ENCODE measurements at places on chromosomes 1 and 21.

GRCh38 chr1:241586905-241587512, 53.2 kb downstream of the CHML start:
- DNase-seq = no peak

DNA sequence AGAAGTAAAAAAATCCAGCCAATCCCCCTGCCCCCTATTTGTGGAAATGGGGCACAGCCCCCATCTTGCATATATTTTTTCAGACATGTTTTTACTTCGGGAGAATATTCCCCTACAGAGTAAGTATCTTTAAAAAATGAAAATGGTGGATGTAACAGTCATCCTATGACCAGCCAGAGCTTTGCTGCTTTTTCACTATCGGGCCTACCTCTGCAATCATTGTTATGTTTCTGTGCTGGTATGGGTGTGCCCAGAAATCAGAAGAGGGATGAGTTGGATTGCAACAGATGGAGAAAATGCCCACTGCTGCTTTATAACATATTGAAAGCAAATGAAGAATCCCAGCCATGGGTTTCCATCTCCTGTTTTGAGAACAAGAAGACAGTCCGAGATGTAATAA, 2.9 kb downstream of the CD247 start:
- DNase-seq = no peak

DNA sequence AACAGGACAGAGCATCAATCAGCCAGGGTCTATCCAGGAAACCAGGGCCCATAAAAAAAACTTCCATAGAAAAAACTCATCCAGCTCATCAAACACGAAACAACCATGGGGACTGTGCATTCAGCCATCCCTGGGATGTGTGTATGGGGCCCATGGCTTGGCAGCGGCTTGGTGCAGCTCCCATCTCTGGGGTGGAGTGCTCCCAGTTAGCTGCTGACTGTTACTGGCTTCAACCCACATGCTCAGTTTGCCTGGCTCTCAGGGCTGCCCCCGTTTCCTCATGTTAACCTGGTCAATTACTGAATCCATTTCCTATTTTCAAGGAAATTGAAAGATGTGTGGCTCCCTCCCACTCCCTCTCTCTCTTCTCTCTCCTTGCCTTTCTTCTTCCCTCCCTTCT, 37.3 kb upstream of the STUM start:
- no peak for DNase-seq

DNA sequence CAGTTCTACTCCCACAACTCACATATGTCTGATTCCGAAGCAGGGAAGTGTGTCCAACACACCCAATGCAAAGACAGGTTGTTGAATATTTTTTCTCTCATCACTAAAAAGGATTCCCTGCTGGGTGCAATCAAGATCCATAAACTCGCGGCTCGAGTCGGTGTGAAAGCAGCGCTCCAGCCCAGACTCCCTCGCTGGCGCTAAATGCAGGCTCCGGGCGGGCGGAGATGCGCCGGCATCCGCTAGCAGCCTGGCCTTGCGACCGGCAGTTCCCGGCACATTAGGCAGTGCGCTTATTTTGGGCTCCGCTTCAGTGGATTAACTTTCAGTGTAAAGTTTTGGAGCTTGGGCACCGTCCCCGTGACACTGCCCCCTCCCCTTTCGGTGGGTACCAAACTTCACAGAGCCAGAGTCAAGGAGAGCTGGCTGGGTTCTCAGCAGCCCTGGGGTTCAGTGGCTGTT, 87.7 kb upstream of the POU3F1 start:
- no peak for DNase-seq

GRCh38 chr1:195738966-195739650, 869.1 kb downstream of the KCNT2 start:
- no peak for DNase-seq

DNA sequence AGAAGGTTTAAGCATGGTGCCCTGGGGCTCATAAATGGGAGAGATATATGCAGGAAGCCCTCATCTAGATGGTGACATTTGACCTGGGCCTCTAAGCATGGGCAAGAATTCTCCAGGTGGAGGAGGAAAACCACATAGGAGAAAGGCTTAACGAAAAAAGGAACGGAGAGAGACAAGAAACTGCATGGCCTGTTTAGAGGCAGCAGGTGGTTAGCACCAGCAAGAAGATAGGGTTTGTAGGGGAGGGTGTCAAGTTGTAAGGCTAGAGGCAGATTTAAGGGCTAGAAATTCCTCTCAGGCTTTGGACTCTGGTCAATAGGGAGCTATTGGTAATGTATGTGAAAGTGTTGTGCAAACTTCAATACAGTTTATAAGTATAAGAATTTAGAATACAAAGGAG, 8.2 kb upstream of the MAPKAPK2 start:
- DNase-seq = no peak

GRCh38 chr1:197066719-197067456, at the start of gene F13B:
TSS of gene F13B (minus strand) at chr1:197067260. CDS start at chr1:197067223, 37 bp downstream.
- DNase-seq = no peak

DNA sequence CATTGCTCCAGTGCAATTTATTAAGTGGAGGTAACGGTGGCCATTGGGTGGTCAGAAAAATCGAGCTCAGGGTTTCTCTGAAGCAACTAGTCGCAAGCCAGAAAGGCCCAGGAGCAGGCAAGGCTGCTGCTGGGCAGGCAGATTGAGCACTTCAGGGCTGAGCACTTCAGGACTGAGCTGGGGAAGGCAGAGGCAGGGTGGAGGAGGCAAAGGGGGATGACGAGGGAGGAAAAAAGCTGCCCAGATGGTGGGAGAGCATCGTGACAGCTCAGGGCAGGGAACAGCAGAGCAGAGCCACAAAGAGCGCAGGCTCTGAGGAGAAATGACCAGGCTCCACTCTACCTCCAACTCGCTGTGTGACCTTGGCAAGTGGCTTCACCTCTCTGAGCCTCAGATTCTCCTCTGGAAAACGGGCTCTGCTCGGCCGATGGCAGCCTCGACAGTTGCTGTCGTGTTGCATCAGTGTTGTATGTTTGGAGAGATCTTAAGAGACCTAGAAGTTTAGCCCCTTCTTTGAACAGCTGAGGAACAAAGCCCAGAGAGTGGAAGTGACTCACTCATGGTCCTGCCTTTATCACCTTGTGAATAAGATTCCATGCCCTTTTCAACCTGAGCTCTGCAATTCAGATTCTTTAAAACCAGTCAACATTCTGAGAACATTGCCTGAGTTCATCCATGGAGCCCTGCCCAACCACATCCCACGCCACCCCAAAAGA, 141.4 kb downstream of the SYF2 start:
- DNase-seq = no peak

DNA sequence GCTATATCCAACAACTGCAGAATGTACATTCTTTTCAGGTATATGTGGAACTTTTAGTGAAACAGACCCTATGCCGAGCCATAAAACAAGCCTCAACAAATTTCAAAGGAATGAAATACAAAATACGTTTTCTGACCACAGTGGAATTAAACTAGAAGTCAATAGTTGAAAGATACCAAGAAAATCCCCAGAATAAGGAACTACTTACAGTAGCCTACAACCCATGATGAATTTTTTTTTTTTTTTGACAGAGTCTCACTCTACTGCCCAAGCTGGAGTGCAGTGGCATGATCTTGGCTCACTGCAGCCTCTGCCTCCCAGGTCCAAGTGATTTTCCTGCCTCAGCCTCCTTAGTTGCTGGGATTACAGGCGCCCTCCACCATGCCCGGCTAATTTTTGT, 83.4 kb downstream of the RUNX3 start:
- DNase-seq = no peak

- no peak for DNase-seq
Observed at GRCh38 chr1:99216956-99217355, 47.3 kb upstream of the PLPPR4 start.

DNA sequence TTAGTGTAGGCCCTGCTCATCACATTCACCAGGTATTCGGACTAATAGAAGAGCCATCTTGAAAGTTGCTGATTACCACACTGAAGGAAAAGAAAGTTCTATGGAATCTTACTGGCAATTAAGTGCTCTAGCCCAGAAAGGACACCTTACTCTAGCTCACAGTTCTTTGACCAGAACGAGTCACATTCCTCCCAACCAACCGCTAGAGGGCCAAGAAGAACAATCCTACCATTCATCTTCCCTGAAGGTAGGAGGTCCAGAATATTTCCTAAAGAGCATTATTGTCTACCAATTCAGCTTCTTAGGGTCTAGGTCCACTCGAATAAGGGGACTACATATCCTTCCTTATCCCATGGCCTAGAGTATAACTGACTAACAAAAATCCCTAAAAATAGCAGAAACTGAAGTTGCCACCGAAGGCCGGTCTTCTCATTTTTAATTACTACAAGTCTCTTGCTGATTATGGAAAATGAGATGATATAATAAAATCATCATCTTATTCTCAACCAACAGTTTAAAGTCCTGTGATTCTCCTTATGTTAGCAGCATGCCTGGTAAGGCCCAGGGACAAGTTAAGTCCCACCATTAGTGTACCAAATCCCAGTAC, 2.7 kb upstream of the FMO1 start:
- DNase-seq = peak; percentile 36

DNA sequence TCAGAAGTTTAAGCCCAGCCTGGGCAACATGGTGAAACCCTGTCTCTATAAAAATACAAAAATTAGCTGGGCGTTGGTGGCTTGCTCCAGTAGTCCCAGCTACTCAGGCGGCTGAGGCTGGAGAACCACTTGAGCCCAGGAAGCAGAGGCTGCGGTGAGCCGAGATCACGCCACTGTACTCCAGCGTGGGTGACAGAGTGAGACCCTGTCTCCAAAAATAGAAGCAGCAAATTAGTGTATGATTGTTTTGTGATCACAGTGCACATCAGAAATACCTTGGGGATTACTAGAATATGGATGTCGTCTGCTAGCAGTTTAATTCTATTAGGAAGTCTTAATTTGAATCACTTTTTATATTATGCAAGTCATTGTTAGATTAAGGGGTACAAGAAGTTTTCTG, 59.0 kb downstream of the ZBTB17 start:
- DNase-seq = peak; percentile 10

GRCh38 chr1:9701665-9702064, 50.1 kb downstream of the PIK3CD start:
- DNase-seq = no peak

GRCh38 chr1:153362187-153362775, 4.6 kb downstream of the S100A9 start:
- no peak for DNase-seq

- peak; percentile 6 for DNase-seq
Observed at GRCh38 chr1:24364975-24365678, 46.0 kb downstream of the GRHL3 start.

DNA sequence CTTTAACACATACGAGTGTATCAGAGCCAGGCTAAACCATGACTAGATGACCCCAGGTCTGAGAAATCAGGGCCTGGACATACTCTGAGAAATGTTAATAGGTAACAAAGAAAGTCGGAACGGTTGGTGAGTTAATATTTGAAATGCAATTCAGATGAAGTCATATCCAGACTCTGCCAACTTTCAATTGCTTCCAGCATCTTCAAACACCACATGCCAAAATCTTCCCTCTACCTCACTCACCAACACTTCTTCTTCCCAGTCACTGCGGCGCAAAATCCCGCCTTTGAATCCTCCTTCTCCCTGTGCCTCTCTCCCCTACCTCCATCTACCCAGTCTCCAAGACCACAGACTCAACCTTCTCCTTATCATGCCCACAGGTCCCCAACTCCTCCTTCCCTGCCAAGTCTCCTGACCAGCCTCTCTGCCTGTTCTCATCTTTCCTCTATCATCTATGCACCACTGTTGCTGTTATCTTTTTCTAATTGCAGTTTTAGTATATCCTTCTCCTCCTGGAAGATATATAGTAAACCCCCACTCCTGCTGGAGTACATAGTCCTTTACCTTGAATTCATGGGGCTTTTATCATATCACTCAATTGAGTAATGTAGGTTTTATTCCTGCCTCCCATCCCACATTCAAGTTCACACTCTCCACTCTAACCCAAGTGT, 41.3 kb downstream of the ZBTB18 start:
- no peak for DNase-seq

- DNase-seq = no peak
Observed at GRCh38 chr1:1956586-1957532, 37.8 kb upstream of the TMEM52 start.

DNA sequence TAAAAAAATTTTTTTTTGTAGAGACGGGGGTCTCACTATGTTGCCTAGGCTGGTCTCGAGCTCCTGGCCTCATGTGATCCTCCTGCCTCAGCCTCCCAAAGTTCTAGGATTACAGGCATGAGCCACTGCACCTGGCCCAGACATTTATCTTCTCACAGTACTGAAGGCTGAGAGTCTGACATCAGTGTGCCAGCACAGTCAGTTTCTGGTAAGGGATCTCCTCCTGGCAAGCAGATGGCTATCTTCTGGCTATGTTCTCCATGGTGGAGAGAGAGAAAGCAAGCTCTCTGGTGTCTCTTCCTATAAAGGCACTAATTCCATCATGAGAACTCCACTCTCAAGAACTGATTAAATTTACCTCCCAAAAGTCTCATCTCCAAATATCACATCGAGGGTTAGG, 57.8 kb upstream of the C1orf185 start:
- DNase-seq = no peak

DNA sequence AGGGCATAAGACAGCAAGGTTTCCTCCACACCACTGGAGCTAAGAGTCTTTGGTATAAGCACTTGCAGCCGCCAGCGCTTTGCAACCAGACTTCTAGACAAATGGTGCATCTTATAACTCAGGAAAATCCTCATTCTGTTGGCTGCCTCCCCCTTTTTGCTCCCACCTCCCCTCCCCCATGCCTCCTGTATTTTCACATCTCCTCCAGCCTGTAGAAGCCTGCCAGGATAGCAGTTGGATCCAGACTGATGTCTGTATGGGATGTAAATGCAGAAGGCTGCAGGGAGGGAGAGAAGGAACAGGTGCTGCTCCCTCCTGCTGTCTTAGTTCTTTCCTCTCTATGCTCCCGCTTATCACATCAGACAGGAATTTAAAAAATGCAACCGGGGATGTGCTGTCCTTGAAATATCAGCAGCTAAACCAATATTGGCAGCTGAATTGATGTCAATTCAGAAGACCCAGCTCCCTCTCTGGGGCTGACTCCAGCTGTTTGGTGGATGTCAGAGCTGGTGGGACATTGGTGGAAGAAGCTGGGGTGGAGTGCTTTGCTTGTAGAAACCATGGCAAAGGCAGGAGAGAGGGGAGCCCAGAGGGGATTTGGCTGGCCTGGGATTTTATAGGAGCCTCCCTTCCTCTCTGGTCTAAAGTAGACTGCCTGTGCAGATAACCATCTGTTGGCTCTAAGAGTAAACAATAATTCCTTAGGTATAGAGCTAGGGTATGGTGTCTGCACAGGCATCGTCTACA, 53.5 kb downstream of the NFASC start:
- DNase-seq = no peak

GRCh38 chr1:159318784-159319551, 16.8 kb downstream of the FCER1A start:
- no peak for DNase-seq

DNA sequence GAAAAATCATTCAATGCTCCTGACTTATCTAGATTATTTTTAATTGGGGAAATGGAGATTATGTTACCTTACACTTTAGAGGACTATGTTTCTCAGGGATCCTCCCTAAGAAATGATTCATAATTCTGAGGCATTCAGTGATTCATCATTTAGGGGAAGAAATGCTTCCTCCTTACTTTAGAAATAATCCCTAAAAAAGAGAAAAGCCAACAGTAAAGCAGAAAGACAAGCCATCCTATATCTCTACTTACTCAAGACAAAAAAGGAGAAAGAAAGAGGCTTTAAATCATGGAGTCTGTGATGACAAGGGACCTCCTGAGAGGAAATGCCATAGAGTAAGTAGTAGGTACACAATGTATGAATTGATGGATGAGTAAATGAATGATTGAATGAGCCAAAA, 137.0 kb downstream of the BRINP2 start:
- DNase-seq = no peak

Measured in CD4-positive, alpha-beta T cell treated with Interleukin-1 beta for 1 hour (primary cell).